ENCODE measurements at places on chromosomes 5 and 9.

DNA sequence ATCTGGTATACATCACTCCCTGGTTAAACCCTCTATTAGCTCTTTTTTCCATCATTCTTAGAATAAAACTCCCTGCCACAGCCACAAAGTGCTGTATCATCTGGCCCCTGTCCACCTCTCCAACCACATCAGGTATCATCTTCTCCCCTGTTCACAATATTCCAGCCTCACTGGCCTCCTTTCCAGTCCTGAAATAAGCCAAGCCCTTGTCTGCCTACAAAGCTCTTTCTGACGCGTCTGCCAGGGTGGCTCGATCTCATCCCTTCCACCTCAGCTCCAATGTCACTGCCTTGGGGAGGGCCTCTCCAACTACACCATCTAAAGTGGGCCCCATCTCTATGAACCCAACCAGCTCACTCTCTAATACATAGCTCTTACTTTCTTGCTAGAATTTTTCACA lies 21.5 kb downstream of the CDK5RAP2 start:
- no peak for DNase-seq

GRCh38 chr9:129235931-129236331 lies 57.9 kb upstream of the IER5L start:
- DNase-seq = peak; percentile 86

DNA sequence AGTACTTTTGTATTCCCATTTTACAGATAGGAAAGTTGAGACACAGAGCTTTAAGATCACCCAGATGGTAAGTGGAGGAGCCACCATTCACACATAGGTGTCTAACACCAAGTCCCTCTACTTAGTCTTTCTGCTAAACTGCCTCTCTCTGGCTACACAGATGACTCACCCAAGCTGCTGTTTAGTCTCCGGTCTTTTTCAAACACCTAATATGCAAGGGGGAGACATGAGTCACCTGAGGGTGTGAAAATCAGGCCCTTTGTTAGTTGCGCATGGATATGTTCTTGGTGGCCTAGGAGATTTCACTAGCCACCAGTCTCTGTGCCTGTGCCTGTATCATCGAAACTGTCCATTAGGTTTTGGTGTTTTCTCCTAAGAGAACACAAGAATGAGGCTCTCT lies 117.8 kb downstream of the MAST4 start:
- no peak for DNase-seq

DNA sequence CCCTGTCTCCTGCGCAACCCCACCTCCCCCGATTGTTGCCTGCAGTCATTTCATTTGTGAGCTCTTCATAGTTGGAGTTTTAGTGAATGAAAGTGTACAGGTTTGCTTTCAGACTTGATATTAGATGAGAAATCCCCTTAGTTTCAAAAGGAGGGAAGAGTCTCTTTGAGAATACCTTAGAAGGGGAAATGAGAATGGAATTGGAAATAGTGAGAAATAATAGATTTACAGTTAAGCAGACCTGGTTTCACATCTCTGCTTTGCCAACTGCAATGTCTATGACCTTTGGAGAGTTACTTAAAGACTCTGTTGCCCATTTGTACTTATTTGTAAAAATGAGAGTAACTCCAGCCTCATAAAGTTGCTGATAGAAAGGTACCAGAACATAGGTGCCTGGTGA lies 120.4 kb downstream of the ZNF462 start:
- DNase-seq = no peak

DNA sequence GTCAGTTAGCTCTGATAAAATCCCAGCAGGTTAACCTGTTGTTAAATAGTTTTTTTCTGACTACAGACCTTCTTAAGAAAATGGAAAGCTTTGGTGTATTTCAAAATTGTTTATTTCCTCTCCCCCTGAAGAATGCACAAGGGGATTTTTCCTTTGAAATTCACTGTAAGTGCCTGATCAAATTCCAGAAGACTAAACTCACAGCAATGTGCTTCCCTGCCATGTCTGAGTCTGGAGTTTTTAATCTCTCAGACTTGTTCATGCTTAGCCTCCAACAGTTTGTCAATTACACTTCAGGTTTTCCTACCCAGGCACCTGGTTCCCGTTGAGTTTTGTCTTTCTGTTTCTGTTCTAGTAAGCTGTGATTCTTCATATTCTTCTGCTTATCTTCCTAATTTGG lies 961.6 kb upstream of the CDH18 start:
- no peak for DNase-seq

DNA sequence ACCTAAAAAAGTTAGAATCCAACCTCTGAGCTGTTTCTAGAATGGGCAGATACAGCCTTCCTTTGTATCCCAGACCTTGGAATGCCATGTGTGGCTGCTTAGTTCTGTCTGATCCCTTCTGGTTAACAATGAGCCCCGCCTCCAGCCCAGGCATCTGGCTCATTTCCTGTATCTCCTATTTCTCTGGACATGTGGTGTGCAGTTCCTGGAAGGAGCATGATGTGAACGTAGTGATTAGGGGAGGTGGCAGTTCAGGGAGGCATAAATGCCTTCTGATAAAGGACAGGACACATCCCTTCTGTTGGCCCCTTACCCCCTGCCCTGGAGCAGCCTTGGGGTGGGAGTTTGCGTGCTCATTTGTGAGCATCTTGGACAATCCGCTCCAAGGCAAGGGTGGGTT lies 243.0 kb downstream of the ZSWIM6 start:
- DNase-seq = no peak

- DNase-seq = no peak
Measured at GRCh38 chr5:85462957-85463356, 1078.3 kb upstream of the EDIL3 start.

Measured in CD4-positive, alpha-beta T cell treated with Interleukin-6 at 100 ng/mL for 8 hours (primary cell).